ENCODE measurements at places on chromosomes 3 and 15.

DNA sequence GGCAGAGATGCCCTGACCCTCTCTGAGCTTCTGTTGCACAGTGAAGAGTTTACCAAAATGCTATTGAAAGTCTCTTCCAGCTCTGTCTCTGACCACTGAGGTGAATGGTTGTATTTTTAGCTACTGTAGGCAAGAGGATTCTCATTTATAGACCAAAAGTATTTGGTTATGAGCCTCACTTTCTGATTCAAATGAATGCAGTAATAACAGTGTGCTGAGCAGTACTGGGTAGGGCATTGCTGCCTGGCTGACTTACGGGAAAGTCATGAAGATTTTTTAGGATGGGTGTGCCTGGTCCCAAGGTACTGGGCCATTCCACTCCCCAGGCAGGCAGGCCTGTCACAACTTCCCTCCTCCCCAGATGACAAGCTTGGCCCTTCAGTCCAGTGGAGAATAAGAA is 15.5 kb downstream of the PLA1A start:
- DNase-seq = no peak

DNA sequence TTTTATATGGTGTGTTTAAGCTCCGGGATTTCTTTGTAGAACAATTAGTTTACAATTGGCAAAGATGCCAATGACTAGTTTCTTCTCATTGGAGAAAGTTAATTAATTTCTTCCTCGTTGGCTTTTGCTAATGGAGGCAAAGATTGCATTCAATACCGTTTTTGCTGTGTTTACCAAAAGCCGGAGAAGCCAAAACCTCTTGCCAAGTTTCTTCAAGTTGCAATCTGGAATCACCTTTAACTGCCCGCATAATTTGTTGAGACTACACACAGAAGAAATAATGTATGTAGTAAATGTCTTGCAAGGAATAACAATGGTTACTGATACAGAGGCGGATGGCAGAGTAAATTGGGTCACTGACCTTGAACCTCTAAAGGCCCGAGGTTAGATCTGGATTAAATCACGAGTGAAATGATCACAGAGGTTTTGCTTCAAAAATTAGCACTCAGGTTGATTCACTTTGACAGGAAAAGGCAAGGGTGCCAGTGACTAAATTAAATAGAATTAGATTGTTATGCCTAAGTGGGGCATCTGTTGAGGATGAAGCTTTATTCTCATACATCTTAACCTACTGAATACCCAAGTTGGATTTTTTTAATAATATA is 732.1 kb upstream of the NR2F2 start:
- DNase-seq = no peak

GRCh38 chr15:73983211-73983727 is 8.8 kb downstream of the STOML1 start:
- DNase-seq = no peak

DNA sequence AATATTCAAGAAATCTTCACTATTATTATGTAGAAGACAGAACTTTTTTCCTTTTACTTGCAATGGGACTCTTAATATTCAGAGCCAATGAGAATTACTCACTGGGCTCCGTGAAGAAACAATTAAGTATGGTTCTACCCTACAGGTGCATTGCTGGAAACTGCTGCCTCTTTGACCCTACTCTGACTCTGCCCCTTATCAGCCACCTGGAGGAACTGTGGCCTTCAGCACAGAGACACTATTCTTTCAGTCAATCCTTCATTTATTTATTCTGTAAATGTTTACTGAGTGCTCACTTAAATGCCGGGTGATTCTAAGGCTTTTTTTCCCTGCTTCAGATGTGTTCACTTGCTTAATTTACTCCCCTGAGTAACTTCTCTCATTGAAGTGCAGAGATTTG is 163.2 kb downstream of the SYNPR start:
- DNase-seq = no peak

DNA sequence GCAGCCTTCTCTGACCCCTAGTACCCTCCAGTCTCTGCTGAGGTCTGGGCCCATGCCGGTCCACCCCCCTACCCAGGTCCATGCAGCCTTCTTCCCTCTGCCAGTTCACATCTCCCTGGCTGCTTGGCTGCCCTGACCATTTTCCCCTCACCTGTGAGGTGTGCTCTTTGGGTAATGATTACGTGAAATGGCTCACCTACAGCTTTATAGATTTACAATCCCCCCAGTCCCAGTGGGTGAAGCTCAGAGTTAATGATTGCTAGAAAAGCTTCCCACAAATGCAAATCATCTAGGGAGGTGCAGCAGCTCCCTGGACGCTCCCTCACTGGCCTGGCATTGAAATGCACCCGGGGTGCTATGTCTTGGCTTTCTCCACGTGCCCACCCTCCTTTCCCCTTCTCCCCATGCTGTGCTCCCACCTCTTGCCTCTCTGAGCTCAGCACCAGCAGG is 18.7 kb downstream of the PAQR5 start:
- DNase-seq = no peak

GRCh38 chr3:110533089-110533488 is 538.5 kb upstream of the NECTIN3 start:
- DNase-seq = no peak

DNA sequence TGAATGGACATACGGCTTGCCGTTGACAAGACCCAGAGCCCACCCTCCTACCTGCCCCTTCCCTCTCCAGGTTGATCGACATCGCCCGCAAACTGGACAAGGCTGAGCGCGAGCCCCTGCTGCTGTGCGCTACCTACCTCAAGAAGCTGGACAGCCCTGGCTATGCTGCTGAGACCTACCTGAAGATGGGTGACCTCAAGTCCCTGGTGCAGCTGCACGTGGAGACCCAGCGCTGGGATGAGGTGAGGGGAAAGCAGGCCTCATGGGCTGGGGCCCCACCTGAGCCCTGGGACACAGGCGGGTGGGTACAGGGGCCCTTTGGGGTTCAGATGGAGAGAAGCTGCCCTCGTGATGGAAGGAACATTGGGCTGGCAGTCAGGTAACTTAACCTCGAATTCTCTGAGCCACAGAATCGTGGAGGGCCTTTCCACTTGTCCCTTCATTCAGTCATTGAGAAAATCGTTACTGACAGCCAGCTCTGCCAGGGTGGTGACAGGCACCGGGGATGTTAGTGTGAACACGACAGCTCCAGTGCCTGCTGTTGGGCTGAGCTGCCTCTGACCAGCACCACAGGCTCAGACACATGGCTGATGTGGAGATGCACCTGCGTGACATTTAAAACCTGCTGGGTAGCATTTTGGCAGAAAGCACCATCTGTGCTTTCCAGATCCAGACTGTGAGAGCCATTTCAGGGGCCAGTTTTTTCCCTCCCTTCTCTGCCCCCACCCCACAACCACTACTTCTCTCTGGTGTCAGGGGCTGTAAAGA is 25.6 kb upstream of the RHO start:
- no peak for DNase-seq

GRCh38 chr3:118806423-118806822 is 228.2 kb downstream of the IGSF11 start:
- DNase-seq = no peak

DNA sequence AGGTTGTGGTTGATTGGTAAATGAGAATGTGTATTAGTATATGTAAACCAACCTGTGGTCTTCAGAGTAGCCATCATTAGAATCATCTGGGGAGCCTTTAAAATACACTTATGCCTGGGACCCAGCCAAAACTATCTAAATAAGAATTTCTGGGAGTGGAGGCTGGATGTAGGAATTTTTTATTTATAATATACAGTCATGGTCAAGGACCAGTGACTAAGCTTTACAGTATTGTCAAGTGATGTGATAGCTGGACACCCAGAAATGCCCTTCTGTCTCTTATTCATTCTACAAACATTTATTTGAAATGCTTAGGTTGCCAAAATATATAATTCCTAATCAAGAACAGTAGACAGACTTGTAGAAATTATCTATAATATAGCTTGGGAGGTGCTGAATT is 132.2 kb downstream of the MBNL1 start:
- no peak for DNase-seq

DNA sequence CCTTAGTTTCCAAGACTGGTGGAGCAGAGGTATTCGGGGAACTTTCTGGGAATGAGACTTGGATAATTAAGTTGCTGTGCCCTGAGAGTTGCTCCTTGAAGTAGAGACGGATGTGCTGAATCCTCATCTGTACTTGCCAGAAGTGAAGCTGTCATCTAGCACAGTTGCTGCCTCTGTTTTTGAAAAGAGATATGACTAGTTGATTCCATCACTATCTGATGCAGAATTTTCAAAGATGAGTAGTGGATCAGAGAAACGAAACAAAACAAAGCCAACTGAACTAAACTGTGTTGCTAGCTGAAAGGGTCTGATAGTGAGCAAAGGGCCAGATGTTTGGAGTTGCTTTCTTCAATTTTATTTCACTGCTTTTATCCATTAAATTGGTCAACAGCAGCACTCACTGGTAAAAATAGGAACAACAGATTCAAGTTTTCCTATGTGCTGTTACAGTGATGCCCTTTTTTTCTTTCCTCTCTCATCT is 52.7 kb downstream of the MITF start:
- no peak for DNase-seq

DNA sequence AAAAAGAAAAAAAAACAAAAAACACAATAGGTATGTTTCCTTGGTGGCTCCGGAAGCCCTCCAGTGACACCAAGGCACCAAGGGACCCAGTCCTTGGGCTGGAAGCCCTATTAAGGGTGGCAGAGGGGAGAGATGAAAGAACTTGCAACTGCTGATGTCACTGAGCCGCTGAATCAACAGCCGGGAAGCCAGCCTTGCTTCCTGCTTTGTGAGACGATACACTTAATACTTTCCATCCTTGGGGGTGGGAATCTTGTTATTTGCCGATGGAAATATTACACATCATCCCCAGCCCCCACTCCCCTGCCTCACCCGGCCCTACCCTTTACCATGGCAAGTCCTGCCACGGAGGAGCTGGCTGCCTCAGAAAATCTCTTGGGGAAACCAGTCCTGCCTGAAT is 5.6 kb upstream of the ISLR2 start:
- DNase-seq = no peak

- DNase-seq = no peak
Observed at GRCh38 chr15:88465633-88466224, 1.5 kb downstream of the MRPL46 start.

- DNase-seq = no peak
Observed at GRCh38 chr3:29520764-29521163, 239.9 kb downstream of the RBMS3 start.
